CD4-positive, alpha-beta T cell treated with Interleukin-4 for 1 hour (primary cell): ENCODE measurements at places on chromosomes 3 and 15.

- no peak for DNase-seq
These were observed 119.3 kb upstream of the DAZL start for GRCh38 chr3:16724487-16724886.

- DNase-seq: no peak
These were observed 21.7 kb upstream of the PLSCR1 start for GRCh38 chr3:146566138-146566537.

- DNase-seq: no peak
These were observed 500.6 kb upstream of the PROK2 start for GRCh38 chr3:72285502-72285901.

DNA sequence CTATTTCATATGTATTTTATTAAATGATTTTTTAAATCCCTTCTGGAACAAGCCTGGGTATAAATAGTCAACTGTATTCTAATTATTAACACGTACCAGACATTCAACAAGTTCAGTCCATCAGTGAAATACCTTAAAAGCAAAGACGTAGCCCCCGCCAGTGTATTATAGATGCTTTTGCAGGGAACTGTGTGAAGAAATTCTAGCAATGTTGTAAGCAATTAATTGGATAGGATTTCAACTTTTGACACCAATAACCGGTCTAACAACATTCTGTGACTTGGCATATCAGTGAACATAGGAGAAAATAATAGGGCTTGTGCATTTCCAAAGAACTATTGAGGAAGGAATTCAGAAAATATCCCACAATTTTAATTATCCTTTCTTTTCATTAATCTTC is 67.2 kb upstream of the TGFBR2 start:
- no peak for DNase-seq

DNA sequence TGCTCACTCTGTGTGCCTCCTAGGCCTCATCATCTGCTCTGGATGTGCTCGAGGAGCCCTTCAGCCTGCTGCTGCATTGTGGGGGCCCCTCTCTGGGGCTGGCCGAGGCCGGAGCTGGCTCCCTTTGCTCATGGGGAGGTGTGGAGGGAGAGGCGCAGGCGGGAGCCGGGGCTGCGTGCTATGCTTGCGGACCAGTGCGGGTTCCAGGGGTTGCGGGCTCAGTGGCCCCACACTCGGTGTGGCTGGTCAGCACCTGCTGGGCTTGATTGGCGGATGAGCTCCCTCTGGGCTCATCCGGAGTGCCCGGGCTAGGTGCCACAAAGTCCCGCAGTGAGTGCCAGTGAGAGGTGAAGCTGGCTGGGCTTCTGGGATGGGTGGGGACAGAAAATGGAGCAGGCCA is 264.2 kb downstream of the SI start:
- no peak for DNase-seq

- no peak for DNase-seq
These were observed 286.9 kb downstream of the XXYLT1 start for GRCh38 chr3:194984066-194984465.
